ENCODE measurements at places on chromosomes 11 and 22.
A peak's percentile ranks its signal among the peaks of the same experiment; 100 is the strongest.

- no peak for DNase-seq
Observed at GRCh38 chr11:21810650-21811049, 382.2 kb upstream of the ANO5 start.

DNA sequence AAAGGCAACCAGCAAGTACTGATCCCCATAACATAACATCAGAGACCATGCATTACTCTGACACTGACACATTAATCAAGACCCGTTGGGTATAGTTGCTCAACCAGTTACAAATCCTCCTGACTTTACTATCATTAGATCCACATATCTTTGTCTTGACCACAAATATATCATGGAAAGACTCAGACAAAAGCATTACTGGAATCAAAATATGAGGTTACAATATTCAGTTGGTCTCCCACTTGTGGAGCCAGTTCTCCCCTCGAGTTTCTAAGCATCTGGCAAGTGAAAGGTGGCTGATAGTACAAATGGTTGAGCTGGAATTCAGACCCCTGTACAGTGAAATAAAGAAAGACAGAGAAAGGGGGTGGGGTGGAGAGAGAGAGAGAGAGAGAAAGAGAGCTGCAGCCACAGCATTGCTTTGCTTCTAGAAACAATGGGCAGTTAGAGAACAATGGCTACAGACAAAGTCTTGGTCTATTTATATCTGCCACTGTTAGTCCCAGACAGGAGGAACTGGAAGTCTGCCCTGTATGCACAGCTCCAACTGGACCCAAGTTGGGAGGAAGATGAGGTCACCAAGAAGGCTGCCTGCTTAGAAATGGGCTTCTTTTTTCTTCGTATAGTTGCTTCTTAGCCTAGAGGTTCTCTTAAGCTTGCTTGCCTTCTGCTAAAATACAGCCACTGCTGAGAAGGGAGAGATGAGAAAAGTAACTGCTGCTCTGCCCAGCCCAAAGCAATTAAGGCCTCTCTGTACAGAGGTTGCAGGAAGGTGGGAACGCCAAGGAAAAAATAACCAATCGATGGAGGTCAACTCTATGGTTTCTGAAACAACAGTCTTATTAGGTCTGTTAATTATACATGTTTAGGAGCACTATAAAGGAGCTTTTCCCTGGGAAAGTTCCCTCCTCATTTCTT is 85.5 kb downstream of the ETS1 start:
- peak; percentile 65 for DNase-seq

DNA sequence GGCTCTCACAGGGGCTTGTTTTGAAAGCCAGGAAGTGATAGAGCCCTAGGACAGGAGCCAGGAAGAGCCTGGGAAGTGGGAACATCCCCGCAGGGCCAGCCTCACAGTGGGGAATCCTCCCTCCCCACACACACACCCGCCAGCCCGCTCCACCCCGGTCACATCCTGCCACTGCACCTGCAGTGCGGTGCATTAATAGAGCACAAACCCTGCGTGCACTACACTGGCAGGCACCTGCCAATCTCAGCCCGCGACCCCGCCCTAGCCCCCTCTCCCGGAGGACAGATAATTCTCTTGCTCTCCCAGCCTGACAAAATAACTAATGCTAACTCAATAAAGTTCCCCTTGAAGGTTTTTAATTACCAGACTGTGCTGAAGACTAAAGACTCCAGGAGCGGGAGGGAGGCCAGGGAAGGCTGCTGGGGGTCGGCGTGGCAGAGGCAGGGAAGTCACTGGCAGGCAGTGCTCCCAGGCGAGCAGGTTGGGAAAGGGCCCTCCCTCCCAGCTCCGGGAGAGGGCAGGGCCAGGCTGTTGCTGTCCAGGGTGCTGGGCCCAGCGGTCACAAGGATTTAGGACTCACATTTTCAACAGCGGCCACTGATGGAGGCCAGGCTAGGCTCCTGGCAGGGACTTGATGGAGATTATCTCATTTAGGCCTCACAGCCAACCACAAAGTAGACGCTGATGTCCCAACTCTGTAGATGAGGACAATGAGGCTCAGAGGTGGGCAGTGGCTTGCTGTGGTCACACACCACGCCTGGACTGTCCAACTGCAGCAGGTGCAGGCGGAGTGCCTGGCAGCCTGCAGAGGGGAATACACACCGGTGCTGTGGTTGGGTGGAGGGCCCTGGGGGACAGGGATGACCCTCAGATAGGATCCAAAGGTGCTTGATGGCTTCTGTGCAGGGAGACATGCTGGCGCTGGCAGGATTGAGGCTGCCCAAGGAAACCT is 23.9 kb upstream of the TCF20 start:
- peak; percentile 74 for DNase-seq

DNA sequence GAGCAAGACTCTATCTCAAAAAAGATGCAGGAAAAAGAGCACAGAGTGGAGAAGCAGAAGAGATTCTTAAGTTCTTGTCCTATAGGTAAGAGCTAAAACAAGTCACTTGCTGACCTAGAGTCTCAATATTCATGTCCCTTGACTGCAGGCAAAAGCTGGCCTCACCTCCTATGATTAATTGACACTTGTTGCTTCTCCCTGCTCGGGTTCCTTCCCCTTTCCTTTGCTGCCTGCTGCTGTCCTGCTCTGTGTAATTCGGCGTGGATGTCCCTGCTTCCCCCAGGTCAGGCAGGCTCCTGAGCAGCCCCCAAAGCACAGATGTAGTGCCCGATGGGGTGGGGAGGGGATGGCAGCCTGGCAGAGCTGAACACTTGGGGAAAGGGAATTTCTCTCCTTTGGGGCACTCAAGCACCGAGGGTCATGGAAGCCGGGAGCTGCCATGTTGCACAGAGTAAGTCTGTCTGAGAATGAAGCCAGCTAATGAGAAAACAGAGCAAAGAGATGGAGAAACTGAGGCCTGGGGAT is 60.8 kb upstream of the NUP50 start:
- DNase-seq = no peak

DNA sequence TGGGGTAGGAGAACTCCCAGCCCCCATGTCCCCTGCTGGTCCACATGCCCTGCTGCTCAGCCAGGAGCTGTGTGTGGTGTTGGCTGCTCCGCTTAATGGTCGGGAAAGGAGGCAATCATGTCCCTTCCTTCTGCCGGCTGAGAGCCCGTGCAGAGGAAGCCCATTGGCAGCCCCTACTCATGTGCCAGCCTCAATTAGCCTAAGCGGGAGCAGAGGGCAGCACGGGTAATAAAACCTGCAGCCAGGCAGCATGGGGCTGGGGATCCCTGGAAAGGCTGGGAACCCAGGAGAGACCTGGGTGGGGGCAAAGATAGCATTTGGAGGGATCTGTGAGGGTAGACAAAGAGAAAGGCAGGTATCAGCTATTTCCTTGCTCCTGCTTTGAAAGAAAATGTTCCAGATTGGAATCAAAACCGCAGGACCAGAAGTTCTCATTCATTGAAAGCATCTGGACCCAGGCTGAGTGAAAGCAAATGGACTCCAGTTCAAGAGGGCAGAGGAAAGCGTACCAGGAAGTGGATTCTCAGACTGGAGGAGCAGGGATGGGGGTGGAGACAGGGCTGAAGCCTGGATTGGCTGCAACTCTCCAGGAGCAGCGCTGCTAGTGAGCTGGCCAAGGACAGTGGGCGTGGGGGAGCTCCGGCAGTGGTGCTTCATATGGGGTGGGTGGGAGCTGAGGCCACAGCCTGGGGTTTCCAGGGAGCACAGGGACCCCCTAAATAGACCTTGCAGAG is 103.4 kb upstream of the NECTIN1 start:
- no peak for DNase-seq

GRCh38 chr11:134565343-134565891 is 153.4 kb upstream of the B3GAT1 start:
- no peak for DNase-seq

Measured in activated CD4-positive, alpha-beta T cell treated with anti-CD3 and anti-CD28 coated beads, Interleukin-2, amount 10 ng/mL, durations not matched to agents 24 days and 14 days (primary cell).